Frontal cortex (tissue), 4 donors: ENCODE measurements at places on chromosomes 6 and 20. TPM values are rescaled to one million over a fixed set of nuclear protein-coding genes. Genes with fewer than 3 reads are reported as not detected.

The WFDC12 gene
- total RNA-seq, result not detected

The GDAP1L1 gene
- 131 TPM for total RNA-seq

The KIF25 gene
- total RNA-seq, result 0.41 TPM

The RCAN2 gene
- 15.1 TPM for total RNA-seq

The OR2J3 gene
- not detected for total RNA-seq

The CTCFL gene
- not detected for total RNA-seq

The HRH3 gene
- 0.82 TPM for total RNA-seq

The HCK gene
- total RNA-seq, result 2.9 TPM

The VSX1 gene
- not detected for total RNA-seq

The FOXA2 gene
- not detected for total RNA-seq

The CLPSL1 gene
- total RNA-seq, result not detected

The CCN2 gene
- total RNA-seq, result 4.1 TPM

The OPRM1 gene
- 1.2 TPM for total RNA-seq

The FBXO9 gene
- total RNA-seq, result 41.6 TPM

The MYMX gene
- total RNA-seq, result not detected

The CEP57L1 gene
- total RNA-seq, result 97.4 TPM

The SRMS gene
- total RNA-seq, result not detected

The MDFI gene
- total RNA-seq, result 11.4 TPM

The PI3 gene
- total RNA-seq, result not detected

The NKAPL gene
- total RNA-seq, result 3.7 TPM

The GGTLC1 gene
- not detected for total RNA-seq

The KCNS1 gene
- 1.2 TPM for total RNA-seq

The PGC gene
- under 0.01 TPM for total RNA-seq

The MTFR2 gene
- 0.41 TPM for total RNA-seq

The GSTA4 gene
- 119 TPM for total RNA-seq

The SLC52A3 gene
- under 0.01 TPM for total RNA-seq

The IMPG1 gene
- total RNA-seq, result not detected

The PRPF6 gene
- 81.9 TPM for total RNA-seq

The SNPH gene
- 21.6 TPM for total RNA-seq

The MYH7B gene
- total RNA-seq, result not detected

The TMEM200A gene
- total RNA-seq, result 20.4 TPM

The CAGE1 gene
- not detected for total RNA-seq

The PNPLA1 gene
- total RNA-seq, result not detected

The PRL gene
- total RNA-seq, result not detected

The PTCRA gene
- not detected for total RNA-seq

The NRSN1 gene
- 22.0 TPM for total RNA-seq
